ENCODE measurements at places on chromosomes 3 and 15.

GRCh38 chr15:67002368-67002767, 63.0 kb upstream of the SMAD3 start:
- DNase-seq: no peak

GRCh38 chr15:81298611-81299010, 25.3 kb downstream of the STARD5 start:
- DNase-seq: no peak

DNA sequence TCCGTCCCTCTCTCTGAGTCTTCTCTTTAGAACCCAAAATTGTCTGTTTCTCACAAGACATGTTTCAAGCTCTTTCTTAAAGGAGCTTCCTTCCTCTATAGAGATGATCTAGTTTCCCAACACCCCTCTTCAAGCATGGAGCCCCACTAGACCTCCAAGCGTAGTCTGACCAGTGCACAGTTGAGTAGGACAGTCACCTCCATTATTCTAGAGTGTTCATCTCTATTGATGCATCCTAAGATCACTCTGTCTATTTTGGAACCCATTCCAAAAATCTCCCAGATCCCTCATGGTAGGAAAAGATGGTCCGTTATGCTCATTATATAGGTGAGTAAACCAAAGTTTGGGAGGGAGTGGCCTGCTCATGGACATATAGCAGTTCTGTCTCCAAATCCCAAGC, 4.1 kb upstream of the CAV3 start:
- DNase-seq: no peak

DNA sequence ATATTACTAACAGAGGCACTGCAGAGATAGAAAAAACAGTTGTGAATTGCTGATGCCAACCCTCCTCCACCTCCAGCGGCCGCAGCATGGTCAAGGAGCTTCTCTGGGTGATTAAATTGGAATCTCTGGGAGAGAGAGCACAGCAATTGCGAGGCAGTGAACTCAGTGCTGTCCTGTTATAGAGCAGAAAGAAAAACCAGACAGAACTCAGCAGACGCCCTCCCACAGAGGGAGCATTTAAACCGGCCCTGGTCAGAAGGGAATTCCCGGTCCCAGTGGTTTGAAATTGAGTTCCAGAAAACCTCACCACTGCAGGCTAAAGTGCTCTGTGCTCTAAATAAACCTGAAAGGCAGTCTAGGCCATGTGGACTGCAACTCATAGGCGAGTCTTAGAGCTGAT, 175.4 kb downstream of the SQOR start:
- DNase-seq: no peak

DNA sequence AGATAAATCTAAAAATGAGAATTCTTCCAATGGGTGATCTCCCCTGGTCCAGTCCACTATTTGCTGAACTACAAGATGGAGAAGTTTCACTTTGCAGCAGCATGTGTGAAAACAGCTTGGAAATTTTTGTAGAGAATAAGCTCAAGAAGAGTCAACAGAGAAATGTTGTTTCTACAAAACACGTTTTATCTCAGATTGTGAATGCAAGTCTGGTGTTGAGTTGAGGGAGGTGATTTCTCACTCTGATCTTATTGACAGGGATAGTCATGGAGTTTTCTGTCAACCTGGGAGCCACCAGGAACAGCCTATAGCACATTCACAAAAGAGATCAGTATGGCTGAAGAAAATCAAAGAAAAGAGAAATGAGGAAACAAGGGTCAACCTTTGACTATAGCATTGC, 981.2 kb upstream of the CFAP20DC start:
- DNase-seq: no peak

- no peak for DNase-seq
Measured at GRCh38 chr15:47787875-47788274, 70.6 kb downstream of the SEMA6D start.

DNA sequence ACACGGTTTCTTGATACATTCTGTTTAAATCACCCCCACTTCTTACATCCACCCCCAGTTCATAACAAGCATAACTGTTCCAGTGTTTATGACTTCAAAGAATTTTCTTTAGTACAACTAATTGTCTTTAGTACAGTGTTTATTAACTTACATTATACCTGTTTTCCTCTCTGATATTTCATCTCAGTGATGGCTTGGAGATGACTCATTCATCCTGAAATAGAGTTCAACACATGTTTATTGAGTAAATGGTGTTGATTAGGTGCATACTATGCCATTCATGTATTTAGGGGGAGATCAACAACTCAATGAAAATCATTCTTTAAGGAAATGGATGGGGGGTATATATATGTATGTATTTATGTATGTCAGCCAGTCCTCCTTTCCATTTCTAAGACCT, 21.7 kb upstream of the UTS2B start:
- DNase-seq: no peak

GRCh38 chr3:43001094-43001553, 22.0 kb downstream of the GASK1A start:
- peak; percentile 96 for DNase-seq

- DNase-seq: no peak
Measured at GRCh38 chr15:99120050-99120777, 15.3 kb downstream of the SYNM start.

GRCh38 chr15:58521293-58521991, 89.7 kb downstream of the LIPC start:
- peak; percentile 36 for DNase-seq

DNA sequence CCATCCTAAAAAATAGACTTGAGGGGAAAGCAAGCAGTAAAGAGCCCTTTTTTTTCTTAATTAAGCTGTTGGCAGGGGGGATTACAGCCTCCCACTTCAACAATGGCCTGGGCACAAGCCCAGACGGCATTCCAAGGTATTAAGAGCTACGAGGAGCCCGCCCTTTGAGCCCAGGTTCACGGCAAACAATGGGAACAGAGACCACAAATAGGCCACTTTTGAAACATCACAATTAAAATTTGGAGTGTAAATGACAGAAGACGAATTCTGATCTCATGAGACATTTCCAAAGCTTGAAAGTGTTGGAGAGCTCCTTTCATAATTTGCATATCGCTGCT, 8.9 kb downstream of the CHSY1 start:
- peak; percentile 18 for DNase-seq

DNA sequence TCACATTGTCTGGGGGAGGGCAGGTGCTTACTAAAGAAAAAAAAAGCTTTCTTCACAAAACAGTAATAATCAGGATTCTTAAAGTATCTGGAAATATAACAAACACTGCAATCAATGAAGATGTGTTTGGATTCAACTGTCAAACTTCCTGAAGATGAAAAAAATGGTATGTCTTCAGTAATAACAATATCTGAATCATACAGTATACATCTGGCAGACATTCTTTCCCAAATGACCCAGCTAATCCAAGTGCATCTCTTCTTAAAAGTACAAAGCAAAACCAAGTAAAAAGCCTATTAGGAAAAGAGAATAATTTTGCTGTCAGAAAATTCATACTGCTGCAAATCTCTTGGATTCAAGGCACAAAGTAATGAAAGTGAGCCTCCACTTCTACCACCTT, 145.0 kb upstream of the MCTP2 start:
- DNase-seq: no peak

- no peak for DNase-seq
Measured at GRCh38 chr15:85350395-85350794, 30.0 kb upstream of the AKAP13 start.

DNA sequence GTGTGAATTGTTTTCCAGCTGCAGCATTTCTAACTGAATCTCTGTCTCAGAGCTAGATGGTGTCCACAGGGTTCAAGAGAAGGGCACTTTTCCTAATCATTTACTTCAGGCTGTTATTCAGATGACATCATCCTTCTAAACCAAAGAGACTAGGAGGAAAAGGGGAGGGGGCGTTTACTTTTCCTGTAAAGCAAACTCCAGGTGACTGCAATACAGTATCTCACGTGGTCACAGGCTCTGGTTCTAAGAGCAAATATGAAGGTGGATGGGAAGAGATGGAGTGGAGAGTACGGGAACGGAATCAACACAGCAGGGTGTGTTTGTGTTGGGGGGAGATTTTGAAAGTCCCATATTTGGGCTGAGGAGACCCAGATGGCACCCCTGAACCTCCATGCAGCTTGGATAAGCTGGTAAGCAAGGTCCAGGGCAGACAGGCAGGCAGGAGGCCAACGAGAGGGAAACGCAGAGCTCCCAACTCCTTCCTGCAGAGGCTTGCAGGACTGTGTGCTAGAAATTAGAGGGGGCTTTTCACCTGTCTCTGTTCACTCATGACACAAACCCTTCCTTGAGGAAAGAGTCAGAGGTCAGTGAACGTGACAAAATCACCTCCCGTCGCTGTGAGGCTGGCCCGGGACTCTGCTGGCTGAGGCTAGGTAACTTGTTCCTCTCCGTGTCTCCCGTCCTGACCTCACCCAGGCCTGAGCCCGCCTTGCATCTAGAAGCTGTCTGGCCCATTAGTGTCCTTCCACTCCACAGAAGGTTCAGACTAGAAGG, 151.2 kb downstream of the OPA1 start:
- DNase-seq: no peak

GRCh38 chr15:51731549-51732267, 5.7 kb downstream of the LYSMD2 start:
- peak; percentile 60 for DNase-seq

- DNase-seq: peak; percentile 1
Measured at GRCh38 chr3:159380891-159381290, 579.0 kb downstream of the MFSD1 start.

DNA sequence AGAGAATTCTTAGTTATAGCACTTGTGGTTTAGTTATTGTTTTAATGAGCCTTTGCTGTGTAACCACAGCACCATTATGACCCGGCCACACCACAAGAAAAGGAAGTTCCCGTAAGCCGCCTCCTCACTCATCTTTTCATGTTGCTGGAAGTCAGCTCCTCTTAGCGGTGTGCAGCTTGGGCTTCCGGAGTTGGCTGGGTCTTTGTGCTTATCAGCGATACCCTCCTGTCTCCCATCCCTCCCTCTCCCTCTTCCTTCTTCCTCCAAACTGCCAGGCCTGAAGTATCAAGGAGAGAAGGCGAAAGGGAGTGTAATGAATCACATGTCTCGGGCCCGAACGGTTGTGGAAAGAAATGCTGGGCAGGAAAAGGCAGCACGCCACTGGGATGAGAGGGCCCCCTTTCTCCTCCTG, 353.5 kb downstream of the MCTP2 start:
- DNase-seq: no peak

- no peak for DNase-seq
Measured at GRCh38 chr15:88542342-88542733, 4.1 kb downstream of the DET1 start.

- no peak for DNase-seq
Measured at GRCh38 chr3:88440701-88441100, 290.9 kb downstream of the C3orf38 start.

- no peak for DNase-seq
Measured at GRCh38 chr3:100073049-100073713, 41.1 kb downstream of the FILIP1L start.

GRCh38 chr15:72375501-72375845, 341 bp downstream of the HEXA start:
- no peak for DNase-seq

DNA sequence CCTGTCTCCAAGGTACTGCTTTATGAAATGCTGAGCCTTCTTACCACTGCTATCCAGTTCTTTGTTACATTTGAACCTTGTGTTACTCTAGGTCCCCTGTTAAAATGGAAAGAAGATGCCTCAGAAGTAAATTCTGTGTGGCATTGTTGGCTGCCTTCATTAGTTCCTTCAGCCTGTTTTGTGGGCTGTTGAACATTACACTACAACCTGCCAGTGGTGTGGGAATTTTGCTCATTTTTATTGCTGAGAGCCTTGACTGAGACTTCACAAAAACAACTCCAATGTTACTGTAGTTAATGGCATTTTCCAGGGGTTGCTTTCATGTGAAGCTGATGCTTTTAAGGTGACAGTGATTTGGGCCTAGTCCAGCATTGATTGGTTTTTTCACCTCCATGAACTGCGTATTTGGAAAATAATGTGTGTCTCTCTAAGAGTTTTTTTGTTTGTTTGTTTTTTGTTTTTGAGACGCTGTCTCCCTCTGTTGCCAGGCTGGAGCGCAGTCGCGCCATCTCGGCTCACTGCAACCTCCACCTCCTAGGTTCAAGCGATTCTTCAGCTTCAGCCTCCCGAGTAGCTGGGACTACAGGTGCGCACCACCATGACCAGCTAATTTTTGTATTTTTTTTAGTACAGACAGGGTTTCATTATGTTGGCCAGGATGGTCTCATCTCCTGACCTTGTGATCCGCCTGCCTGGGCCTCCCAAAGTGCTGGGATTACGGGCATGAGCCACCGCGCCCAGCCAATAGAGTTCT, 4.3 kb downstream of the MAPK6 start:
- DNase-seq: no peak

DNA sequence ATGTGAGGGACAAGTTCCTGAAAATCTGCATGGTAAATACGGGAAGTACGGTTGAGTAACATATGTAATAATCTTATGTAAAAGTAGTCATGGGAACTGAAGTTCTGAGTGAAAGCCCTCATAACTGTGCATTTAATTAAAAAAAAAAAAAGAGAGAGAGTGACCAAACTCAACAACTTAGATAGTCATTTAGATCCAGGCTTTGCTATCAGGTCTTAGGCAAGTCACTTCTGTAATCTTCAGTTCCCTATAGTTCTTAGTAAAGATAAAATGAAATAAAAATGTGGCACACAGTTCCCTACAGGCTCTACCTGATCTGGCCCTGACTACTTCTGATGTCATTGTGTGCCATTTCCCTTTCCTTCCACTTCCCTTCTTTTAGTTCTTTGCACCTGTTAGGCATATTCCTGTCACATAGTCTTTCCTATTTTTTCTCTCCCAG, 15.0 kb downstream of the RNF111 start:
- DNase-seq: no peak

- DNase-seq: no peak
Measured at GRCh38 chr15:63895787-63896218, 62.1 kb upstream of the HERC1 start.

DNA sequence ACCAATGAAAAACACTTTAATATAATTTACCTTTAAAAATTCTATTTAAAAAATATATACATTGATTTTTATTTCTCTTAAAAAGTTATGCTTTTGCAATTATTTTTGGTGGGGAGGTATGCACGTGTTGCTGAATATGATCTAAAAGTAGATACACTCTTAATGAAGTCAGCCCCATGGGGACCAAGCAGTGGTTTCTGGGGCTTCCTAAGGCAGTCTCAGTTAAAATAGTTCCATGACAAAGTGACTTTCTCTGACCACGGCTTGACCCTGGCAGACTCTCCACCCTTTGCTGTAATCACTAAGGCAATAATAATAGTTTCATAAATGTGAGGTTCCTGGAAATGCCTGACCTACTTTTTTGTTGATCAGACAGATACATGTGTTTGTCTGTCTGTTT, 50.4 kb downstream of the CCR4 start:
- peak; percentile 11 for DNase-seq

Measured in adipocyte (in vitro differentiated cells).